ENCODE measurements at places on chromosomes 1 and 21. TPM values are rescaled to one million over a fixed set of nuclear protein-coding genes. Genes with fewer than 3 reads are reported as not detected.

Gene ADAMTS1
- 3.3 TPM for total RNA-seq

GRCh38 chr1:53777272-53777671 is 38.3 kb upstream of the GLIS1 start:
- no peak overlapping the region for H3K27ac ChIP-seq
- DNase-seq = no peak

Gene UAP1
- total RNA-seq = 97.7 TPM

DNA sequence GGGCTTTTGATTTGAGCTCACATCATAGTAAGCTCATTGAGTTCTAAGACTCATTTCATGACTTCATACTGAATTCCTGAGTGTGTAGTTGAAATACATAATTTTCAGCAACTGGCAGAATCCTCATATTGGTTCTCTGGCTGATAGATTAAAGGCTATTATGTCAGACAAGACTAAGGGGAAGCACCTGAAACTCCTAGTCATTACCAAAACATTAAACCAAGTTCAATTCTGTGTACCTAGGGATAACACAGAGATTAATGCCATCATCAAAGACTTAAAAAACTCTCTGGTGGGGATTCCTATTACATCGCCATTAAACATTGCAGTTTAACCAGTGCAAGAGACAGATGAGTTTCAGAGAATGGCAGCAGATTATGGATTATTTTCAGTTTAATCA is 339.1 kb downstream of the PTPRC start:
- no peaks in the 10 kb centered on the region for H3K36me3 ChIP-seq
- H3K27me3 ChIP-seq = no peaks in the 10 kb centered on the region
- no peak for DNase-seq
- H3K4me3 ChIP-seq = no peak overlapping the region
- H3K27ac ChIP-seq = no peak overlapping the region

Gene KDF1
- 3.2 TPM for total RNA-seq

DNA sequence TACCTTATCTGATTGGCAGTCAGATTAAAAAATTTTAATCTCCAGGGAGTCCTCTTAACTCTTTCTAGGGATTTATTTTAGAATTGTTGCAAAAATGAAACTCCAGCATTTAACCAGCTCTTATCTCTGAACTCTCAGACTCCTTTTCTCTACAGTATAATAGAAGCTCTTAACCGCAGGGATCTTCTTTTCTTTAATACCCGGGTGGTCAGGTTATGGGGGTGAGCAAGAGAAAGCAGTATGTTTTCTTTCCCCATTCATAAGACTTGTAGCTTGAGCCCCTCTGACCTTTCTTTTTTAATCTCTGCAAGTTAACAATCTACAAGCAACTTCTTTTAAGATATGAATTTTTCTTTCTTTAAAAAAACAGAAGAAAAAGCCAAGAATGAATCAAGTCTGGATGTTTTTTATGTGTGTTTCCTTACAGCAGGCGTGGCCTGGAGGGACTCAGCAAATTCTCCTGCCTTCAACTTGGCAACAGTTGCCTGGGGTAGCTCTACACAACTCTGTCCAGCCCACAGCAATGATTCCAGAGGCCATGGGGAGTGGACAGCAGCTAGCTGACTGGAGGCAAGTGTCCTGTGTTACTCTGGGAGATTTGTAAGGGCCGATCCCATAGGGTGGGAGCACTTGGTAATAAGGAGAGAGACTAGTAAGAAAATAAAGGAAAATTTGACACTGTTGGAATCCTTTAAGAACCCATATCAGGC is 13.4 kb upstream of the OLFML3 start:
- H3K27ac ChIP-seq = no peak overlapping the region
- no peaks in the 10 kb centered on the region for H3K27me3 ChIP-seq
- H3K4me3 ChIP-seq = no peak overlapping the region
- H3K4me1 ChIP-seq = no peaks in the 10 kb centered on the region
- peaks cover 9% of the 10 kb centered on the region for H3K36me3 ChIP-seq

Gene RBM11
- total RNA-seq = 0.15 TPM

Gene EXOSC10
- total RNA-seq = 93.1 TPM

GRCh38 chr1:180117764-180118116 is 36.9 kb upstream of the QSOX1 start:
- H3K4me1 ChIP-seq = 0 out of 2 replicates have a peak, but pooled peaks cover 3% of the 10 kb centered on the region
- no peak overlapping the region for H3K27ac ChIP-seq
- peaks cover under 1% of the 10 kb centered on the region for H3K36me3 ChIP-seq

- DNase-seq = no peak
- H3K4me1 ChIP-seq = no peaks in the 10 kb centered on the region
- no peaks in the 10 kb centered on the region for H3K36me3 ChIP-seq
- H3K27me3 ChIP-seq = no peaks in the 10 kb centered on the region
- H3K27ac ChIP-seq = no peak overlapping the region
- no peak overlapping the region for H3K4me3 ChIP-seq
These were observed 65.4 kb downstream of the ALPL start for GRCh38 chr1:21574466-21575151.

Gene LINGO4
- total RNA-seq = not detected

Measured in Panc1 (cell line).